NCI-H1048 (cell line): ENCODE measurements at places on chromosomes 16 and 17.

- DNase-seq, result no peak
These were observed 29.5 kb upstream of the GSE1 start for GRCh38 chr16:85583491-85584181.

DNA sequence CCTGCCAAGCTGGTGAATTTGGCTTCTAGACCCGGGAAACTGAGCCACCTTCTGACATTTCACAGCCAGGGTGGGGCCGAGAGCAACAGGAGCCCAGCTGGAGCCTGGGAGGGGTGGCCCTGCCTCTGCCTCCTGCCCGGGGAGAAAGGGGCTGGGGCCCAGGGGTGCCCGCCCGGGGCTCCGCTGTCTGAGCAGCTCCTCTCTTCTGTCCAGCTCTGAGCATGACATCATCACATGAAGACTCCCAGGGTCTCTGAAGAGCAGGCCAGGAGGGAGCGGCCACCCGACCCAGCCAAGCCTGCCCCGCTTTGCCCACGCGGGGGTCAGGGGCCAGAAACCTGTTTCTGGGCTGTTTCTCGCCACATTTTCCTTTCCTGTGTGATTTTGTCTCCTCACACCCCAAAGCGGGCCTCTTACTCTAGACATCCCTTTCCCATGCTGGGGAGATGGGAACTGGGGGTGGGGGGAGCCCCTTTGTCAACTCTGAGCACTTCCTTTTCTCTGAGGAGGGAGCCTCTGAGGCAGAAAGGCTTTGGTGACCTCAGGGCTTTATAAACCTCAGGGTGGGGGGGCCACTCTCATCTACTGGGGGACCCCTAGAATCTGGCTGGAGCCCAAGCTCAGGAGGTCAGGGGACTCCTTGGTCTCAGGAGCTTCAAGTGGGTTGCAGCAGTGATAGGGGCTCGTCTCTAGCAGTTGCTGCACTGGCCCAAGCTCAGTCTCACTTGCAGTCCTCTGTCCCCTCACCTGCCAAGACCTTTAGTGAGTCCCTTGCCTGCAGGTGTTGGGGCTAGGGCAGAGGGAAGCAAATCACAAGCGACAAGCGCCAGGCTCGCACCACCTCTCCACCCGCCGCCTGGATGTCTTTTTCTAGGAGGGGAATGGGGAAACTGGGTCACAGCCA is 7.6 kb downstream of the UBALD2 start:
- DNase-seq, result no peak

- DNase-seq, result no peak
These were observed 1.8 kb upstream of the NUBP1 start for GRCh38 chr16:10741844-10742243.

DNA sequence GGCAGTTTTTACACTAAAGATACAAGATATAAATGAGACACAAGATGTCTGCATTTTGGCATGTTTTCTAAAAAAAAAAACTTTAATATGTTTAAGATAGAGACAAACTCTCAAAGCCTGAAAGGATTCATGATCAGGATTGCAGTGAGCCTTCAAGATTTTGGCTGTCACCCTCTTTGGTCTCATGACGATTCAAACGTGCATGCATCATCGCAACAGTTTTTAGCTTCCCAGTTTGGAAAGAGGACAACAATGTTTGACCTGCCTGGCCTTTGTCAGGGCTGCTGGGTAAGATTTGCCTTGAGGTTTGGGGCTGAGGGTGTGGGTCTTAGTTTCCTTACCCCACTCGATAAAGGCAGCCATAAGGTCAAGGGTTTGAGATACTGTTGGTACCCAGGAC is 134.1 kb downstream of the RGS9 start:
- DNase-seq, result no peak

DNA sequence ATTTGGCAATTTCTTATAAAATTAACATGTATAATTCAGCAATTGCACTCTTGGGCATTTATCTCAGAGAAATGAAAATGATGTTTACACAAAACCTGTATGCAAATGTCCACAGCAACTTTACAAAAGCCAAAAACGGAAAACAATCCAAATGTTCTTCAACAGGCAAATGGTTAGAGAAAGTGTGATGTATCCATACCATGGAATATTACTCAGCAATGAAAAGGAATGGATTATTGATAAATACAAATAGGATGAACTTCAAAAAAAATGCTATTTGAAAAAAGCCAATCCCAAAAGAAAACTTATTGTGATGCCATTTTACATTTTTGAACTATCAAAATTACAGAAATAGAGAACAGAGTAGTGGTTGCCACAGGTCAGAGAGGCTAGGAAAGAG is 37.2 kb upstream of the ABCA10 start:
- DNase-seq, result no peak

- no peak for DNase-seq
These were observed 257 bp downstream of the SNAI3 start for GRCh38 chr16:88686062-88686438.

GRCh38 chr16:371515-372301 is 1.4 kb upstream of the MRPL28 start:
- no peak for DNase-seq

DNA sequence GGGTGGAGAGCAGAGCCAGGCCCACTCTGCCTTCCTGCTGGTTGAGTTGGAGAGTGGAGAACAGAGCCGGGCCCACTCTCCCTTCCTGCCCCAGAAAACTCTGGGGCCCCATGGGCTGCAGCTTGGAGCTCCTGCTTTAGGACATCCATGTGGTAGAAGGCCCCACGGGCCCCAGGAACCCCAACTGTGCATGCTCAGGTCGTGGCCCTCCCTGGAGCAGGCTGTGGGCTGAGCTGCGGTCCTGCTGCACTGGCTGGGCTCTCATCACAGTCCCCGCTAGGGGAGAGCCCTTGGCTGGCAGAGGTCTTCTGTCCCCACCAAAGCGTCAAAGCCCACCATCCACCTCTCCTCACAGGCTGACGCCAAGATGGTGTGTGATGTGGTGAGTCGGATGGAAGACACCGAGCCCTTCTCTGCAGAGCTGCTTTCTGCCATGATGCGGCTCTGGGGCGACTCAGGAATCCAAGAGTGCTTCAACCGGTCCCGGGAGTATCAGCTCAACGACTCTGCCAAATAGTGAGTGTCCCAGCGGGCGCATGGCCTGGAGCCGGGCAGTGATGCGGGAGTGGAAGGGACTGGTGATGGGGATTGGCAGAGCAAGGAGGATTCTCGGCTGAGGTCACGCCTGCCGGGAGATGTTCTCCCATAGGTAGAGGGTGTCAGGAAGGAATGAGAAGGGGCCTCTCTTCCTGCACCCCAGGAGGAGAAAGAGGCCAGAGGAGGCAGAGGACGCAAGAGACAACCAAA is 96.9 kb downstream of the AMFR start:
- DNase-seq, result no peak

DNA sequence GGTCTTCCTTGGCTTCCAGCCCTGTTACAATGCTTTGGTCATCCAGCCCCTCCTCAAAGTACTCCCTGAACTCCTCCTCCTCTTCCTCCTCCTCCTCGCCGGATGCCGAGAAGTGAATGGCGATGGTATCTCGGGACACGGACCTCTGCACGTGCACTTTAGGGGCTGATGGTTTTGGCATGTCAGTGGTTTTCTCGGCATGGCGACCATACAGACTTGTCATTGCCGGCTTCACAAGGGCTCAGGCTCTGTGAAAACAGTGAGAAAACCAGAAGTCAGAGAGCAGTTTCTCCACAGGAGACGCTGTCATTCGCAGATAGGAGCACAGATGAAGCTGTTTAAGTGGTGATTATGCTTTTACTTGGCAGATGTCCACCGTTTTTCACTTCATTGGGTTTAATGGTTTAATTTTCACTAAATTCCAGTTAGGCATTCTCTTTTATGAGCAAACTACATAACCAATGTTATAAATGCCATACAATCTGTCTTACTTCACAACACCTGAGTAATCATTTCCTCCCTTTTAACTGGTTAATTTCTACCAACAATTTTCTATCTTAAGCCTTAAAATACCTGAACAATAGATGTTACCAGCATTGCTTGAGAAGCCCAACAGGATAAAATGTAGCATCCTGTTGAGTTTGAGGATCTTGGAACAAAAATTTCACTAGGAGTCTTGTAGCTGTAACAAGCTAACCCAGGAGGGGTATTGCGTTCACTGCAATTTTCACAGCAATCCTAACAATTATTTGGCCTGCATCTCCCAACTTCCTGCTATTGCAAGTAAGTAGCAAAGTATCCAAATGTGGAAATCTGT is 48.9 kb downstream of the TEX2 start:
- DNase-seq, result no peak

- no peak for DNase-seq
These were observed 13.0 kb downstream of the ACSF2 start for GRCh38 chr17:50439008-50439407.

DNA sequence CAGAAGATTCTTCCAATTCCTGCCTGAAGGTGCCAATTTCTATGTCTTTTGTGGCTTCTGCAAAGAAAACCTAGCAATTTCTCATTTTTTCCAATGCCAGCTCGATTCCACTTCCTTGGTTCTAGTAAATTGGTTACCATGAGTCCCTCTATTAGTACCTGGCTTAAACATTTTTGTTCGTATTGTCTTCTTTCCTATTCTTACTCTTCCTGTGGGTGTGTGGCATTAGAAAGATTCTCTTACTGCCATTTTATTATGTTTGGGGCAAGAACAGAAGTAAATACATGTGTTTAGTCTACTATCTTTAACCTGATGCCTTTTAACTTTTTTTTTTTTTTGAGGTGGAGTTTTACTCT is 20.3 kb upstream of the MAPK3 start:
- DNase-seq, result no peak

DNA sequence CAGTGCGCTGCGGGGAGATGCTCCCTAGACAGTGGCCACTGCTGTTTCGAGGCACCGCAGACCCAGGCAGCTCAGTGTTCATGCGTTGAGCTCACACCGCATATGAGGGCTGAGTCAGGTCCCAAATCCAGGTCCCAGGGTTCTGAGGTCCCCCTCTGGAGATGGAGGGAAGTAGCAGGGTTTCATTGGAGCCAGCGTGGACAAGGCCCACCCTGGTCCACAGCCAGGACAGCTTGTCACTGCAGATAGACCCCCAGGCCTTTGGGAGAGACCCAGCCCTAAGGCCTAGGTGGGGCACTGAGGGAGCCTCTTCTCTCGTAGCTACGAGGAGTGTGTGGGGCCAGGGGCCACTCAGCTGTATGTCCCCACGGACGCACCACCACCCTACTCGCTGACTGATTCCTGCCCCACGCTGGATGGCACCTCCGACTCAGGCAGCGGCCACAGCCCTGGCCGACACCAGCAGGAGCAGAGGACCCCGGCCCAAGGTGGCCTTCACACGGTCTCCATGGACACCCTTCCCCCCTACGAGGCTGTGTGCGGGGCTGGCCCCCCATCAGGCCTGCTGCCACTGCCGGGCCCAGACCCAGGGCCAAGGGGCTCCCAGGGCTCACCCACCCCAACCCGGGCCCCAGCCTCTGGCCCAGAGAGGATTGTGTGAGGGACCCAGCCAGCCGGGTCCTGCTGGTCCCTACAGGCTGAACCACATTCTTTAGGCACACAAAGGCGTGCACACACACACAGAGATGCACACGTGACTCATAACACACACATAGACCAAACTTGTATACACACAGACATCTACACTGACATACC is 53.4 kb downstream of the BEAN1 start:
- DNase-seq, result no peak

DNA sequence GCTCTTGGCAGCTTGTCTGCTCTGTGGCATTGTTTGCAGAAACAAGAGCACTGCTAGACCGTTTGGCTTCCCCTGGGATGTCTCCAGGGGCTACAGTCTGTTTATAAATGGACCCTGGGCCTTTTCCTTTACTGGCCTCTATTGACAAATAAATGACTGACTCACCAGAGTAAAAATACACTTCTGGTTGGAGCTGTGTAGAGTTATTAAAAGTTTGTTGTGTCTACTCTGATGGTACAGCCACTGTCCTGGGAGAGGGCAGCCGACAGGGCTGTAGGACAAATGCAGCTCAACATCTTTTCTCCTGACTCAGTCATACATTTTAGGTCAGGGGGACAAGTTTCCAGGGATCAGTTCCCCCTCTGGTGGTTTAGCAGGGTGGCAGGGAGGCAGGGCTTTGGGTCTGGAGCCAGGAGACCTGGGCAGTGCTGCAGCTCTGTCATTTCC is 30.0 kb downstream of the FOXL1 start:
- DNase-seq, result no peak

GRCh38 chr17:82645516-82645915 is 2.7 kb downstream of the WDR45B start:
- no peak for DNase-seq

DNA sequence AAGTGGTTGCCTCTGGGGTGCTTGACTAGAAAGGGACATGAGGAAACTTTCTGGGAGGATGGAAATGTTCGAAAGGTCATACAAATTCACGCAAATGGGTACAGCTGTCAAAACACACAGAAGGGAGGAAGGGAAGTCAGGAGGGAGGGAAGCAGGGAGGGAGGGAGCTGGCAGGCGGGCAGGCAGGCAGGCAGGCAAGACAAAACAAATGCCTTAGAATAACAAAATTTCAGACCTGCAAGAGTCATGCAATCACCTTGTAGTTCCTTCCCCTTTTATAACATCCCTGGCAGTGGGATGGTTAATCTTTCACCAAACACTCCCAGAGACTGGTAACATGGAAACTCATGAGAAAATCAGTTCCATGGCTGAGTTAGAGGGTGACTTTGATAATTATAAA is 189.2 kb downstream of the STX8 start:
- no peak for DNase-seq

DNA sequence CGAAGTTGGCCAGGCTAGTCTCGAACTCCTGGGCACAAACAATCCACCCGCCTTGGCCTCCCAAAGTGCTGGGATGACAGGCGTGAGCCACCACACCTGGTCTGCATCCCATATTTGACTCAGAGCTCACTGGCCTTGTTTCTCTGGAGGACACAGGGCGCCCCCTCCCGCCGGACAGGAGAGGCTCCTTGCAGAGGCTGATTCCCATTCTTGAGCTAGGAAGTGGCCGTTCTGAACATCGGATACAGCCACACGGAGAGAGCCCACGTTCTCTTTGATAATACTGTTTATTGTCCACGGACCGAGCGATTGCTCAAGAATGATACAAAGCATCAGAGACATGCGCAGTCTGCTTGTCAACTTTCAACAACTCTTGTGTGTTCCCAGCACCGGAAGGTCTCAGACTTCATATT is 12.1 kb upstream of the USP36 start:
- DNase-seq, result no peak

DNA sequence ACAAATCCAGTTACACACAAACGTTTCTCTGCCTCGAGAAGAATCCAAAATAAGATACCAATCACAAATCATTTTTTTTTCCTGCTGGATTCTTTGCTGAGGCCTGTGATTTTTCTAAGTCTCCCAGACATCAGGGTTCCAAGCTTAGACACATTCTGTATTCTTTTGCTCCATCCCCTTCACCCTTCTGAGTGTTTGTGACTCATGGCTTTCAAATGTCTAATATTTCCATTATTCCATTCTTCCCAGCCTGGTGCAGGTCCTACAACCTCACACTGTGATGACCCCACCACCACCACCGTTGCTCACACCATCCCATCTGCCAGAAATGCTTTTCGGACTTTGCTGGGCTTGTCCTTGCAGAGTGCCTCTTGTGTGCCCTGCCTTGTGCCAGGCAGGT is 480.1 kb downstream of the SOX9 start:
- no peak for DNase-seq

- no peak for DNase-seq
These were observed 10.2 kb downstream of the COTL1 start for GRCh38 chr16:84607694-84608093.

GRCh38 chr16:77588389-77588788 is 133.9 kb upstream of the NUDT7 start:
- DNase-seq, result no peak

GRCh38 chr16:72645538-72645937 is 402.4 kb downstream of the ZFHX3 start:
- no peak for DNase-seq
